Cardiac muscle cell (in vitro differentiated cells and primary cell): ENCODE measurements at places on chromosomes 3 and 15. TPM values are rescaled to one million over a fixed set of nuclear protein-coding genes. Genes with fewer than 3 reads are reported as not detected.
A peak's percentile ranks its signal among the peaks of the same experiment; 100 is the strongest.

Gene DAPK2
- 0.70 and 1.4 TPM in 2 replicates for total RNA-seq

Gene C3orf22
- total RNA-seq = not detected in 2 replicates

Gene PCSK6
- 6.4 and 6.6 TPM in 2 replicates for total RNA-seq

Gene ZMYND10
- total RNA-seq = 0.56 and 2.8 TPM in 2 replicates

Gene ZCWPW2
- total RNA-seq = 0.09 and 0.70 TPM in 2 replicates

Gene OGG1
- total RNA-seq = 30.7 and 32.1 TPM in 2 replicates

Gene ADGRG7
- 43.2 and 46.5 TPM in 2 replicates for total RNA-seq

Gene TNIK
- total RNA-seq = 26.4 and 55.1 TPM in 2 replicates

Gene RAD18
- 4.8 and 5.9 TPM in 2 replicates for total RNA-seq

Gene FRMD4B
- total RNA-seq = 50.6 and 78.7 TPM in 2 replicates

Gene PEX11A
- total RNA-seq = 5.9 and 11.8 TPM in 2 replicates

Gene LNP1
- 22.7 and 23.1 TPM in 2 replicates for total RNA-seq

Gene PLCH1
- total RNA-seq = 6.2 and 7.8 TPM in 2 replicates

Gene IQCF5
- not detected in 2 replicates for total RNA-seq

Gene SUCNR1
- total RNA-seq = 0.11 TPM in 1 of 2 replicates, not detected in the other

Gene HIGD2B
- not detected in 2 replicates for total RNA-seq

- peak; percentile 82 for DNase-seq
Measured at GRCh38 chr15:35427091-35427490, 118.9 kb downstream of the DPH6 start.

GRCh38 chr3:47571391-47572175, 7.1 kb downstream of the CSPG5 start:
- no peak for DNase-seq

DNA sequence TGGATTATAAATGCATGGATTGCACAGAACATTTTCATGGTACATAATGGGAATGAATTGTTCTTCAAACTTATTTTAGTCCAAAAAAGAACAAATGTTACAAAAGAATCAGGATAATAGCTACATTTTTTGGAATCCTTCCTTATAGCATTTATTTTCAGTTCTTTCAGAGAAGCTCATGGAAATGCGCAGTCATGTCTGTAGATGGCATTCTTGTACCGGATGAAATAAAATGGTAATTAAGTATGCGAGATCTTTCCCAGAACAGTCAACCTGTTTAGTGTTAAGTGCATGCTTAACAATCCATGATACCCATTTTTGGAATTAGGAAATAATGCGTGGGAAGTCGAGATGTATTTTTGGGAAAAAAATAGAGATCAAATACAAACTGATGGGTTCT, 38.2 kb upstream of the GOLGA8B start:
- peak; percentile 7 for DNase-seq

DNA sequence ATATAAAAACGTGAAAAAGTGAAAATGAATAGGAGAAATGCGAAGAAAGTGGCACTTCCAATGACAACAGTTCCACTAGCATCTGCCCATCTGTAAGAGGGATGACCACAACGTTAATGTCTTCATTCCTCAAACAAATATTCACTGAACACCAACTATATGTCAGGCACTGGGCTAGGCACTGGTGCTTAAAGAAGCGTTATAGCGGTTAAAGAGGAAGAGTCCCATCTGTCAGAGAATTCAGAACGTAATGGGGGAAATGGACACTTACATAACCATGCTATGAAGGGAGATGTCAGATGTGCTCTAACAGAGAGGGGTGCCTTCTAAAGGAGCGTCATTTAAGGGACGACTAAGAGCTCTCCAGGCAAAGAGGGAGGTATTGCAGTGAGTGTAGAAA, 8.2 kb downstream of the RUBCN start:
- no peak for DNase-seq

DNA sequence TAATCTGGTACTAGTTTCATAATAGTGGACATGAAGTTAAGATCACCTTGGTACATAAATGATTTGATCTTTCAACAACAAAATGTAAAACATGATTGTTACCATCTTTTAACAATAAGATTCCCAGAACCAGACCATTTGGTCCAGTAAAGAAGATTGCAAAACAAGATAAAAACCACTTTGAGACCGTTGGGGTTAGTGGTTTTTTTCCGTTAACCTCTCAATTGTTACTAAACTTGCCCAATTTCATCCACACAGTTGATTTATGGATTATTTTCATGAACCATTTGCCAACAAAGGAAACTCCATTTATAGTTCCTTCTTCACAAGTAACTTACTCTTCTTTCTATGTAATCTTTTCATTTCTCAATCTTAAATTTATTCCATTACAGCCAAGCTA, 53.8 kb downstream of the ATP8B4 start:
- no peak for DNase-seq

- no peak for DNase-seq
Measured at GRCh38 chr3:45252826-45253225, 26.7 kb upstream of the TMEM158 start.

DNA sequence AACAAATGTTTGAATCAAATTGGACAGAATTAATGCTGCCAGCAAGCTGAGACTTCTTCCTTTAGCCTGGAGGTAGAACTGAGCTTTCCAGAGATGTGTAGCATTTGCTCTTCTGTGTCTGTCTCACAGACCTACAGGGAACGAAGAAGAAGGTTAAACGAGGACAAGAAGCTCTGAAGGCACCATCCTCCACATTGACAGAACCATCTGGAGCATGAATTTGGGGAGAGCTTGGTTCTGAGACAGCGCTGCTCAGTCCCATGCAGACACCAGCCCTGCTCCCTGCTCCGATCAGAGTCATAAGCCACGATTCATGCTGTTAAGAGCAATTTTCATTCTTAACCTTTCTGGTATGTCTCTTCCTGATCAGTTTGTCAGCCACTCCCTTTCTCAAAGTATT, 7.7 kb upstream of the KY start:
- DNase-seq = no peak

GRCh38 chr15:77430213-77430612, 9.5 kb downstream of the HMG20A start:
- DNase-seq = no peak

- no peak for DNase-seq
Measured at GRCh38 chr3:192875971-192876565, 41.6 kb downstream of the MB21D2 start.

GRCh38 chr3:191336833-191337232, 6.5 kb upstream of the UTS2B start:
- DNase-seq = no peak

- DNase-seq = no peak
Measured at GRCh38 chr15:36110659-36110993, 468.8 kb upstream of the CDIN1 start.

DNA sequence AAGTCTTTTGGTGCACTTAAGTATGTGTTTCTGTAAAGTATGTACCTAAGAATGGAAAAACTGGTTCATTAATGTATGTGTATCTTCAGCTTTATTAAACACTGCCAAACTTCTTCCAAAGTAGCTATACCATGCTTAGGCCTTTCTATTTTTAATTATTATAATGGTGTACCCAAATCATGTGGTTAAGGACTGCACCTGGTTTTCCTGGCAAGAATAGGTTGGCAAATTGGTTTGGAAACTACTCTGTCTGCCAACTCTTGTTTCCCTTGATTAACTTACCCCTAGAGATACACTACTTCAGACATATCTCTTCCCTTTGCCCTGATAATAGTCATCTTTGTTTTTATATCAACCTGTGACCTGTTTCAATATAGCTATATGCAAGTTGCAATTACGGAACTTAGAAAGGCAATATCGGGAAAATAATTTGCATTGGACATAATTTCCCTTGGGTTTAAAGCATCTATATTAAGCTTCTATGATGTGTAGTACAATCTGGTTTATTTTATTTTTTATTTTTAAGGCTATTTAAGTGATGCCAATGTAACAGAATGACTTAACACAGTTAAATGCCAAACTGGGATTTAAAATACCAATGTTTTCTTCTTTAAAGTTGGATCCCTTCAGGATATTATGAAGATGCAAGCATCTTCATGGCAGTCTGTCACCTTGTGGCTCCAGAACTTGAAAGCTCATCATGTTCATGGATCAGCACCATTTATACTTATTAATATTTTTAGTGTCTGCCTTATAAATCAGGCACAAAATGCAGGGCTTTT, 40.6 kb upstream of the TMEM108 start:
- no peak for DNase-seq

GRCh38 chr15:43070249-43070648, 35.6 kb downstream of the UBR1 start:
- DNase-seq = no peak

DNA sequence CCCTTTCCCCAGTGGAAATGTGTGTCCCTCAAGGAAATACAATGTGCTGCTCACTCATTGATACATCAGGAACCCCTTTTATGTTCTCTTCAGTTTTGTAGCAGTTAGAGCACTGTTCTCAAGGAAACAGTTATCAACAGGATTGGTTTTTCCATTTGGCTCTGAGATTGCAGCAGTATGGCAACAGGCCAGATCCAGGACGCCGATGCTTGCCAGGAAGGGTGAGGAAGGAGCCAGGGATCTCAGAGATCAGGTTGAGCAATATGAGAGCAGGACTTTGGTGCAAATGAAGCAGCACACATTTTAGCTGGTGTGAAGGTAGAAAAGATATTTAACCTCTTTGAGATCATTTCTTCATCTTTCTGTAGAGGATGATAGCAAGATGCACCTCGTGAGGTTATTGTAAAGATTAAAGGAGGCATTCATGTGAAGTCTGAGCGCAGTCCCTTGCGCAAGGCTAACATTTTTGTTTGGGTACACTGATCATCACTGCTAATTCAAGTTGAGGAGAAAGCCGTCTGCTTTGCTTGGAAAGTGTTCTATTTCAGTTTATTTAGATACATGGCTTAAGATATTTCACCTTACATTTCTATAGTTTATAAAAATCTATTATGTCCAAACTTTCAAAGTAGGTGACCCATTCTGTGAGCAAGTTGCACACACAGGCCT, 68.5 kb downstream of the KCNH8 start:
- no peak for DNase-seq

DNA sequence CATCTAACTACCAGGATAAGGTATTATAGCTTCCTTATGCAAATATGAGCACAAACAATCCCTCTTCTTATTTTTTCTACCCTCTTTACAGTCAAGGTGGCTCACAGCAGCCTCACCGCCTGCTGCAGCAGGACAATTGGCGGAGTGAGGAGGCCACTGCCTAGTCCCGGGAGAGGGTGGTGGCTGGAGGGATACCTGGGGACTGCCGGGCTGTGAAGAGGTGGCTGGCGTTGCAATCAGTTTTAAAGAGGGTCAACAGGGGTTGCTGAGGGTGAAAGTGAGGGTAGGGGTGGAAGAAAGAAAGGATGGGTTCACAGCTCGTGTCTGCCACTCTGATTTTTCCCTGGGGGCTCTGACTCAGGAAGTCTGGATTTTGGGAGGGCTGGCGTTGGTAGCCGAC, 105.1 kb upstream of the SLC6A6 start:
- no peak for DNase-seq

- DNase-seq = no peak
Measured at GRCh38 chr15:41809526-41810220, 18.2 kb upstream of the JMJD7 start.

DNA sequence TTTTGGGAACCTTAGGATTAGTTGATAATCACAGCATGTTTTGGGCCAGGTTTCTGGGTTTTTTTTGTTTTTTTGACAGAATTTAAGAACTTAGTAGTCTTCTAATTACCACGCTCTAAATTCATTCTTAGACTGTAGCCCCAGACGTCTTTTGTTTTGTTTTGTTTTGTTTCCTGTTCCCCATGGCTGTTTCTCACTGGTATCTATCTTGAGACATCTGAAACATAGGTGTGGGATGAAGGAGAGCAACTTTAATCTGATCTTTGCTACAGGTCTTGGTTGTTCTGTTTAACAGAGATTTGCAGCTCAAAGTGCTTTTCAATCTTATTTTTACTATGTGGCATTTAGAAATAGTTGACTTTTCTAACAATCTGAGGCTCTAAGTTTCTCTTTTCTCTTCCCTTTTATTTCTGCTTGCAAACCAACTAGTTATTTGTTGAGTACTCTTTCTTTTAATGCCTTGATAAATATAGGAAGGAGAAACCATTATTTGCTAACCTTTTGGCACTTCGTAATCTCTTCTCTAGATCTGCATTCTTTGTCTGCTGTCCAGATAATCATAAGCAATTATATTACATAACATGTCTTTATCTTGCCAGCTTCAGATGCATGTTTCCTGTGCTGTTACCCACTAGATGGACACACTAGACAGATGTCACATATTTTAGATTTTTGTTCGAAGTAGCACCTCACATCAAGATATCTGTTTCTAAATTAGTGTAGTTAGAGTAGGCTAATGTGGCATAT, 40.9 kb downstream of the FBXL2 start:
- no peak for DNase-seq

DNA sequence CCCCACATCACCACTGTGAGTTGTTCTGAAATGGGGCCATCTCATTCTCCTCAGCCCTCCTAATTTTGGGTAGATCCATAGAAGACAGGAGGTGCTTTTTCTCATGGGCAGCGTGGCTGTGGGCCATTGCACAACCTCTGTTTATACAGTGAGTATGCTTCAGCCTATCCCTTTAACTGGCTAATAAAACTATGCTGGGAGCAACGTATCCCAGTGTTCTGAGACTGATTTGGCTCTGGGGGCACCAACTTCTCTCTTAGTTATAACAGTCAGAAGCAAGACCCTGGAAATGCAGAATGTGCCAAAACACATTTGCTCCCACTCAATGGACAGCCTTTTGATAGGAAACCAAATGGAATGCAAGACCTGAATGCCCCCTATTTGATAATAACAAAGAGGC, 97.1 kb upstream of the ICE2 start:
- no peak for DNase-seq

DNA sequence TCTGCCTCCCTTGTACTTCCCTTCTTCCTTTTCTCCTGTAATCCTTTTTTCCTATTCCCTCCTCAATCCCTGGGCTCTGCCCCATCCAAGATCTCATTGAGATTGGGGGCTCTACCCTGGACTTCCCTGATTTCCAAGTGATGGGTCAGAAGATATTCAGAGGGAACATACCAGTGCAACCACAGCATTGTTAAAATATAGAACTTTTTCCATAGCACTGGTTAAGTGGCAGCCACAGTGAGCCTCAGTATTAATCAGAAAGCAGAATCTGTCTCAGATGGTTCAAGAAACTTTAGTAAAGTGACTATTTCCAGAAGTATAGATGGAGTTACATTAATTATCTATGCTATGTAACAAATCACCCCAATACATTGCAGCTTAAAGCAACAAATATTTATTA, 18.7 kb upstream of the SCN10A start:
- DNase-seq = peak; percentile 25

- peak; percentile 91 for DNase-seq
Measured at GRCh38 chr15:22980189-22981050, at the start of gene CYFIP1. Gene CYFIP1, minus strand, starts transcription at chr15:22980368. Its CDS starts 33,083 bp downstream, at chr15:22947285.

DNA sequence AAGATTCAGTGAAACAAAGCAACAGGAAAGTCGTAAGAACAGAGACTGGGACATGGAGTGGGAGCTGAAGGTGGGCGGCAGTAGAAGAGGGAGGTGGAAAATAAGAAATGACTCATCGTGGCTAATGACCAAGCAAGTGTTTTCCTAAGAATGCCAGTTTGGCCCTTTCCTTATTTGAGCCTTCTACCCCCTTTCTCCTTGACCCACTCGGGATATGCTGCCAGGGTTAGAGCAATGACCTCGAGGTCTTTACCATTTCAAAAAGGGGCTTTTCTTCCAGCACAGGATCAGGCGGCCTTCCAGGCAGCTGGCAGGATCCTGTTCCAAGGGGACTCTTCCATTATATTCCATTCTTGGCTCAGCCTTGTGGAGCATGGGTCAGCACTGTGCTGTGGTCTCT, 241.1 kb downstream of the RYR3 start:
- DNase-seq = no peak
